IMR-90 (cell line): ENCODE measurements at places on chromosomes 7 and 10. TPM values are rescaled to one million over a fixed set of nuclear protein-coding genes. Genes with fewer than 3 reads are reported as not detected.

DNA sequence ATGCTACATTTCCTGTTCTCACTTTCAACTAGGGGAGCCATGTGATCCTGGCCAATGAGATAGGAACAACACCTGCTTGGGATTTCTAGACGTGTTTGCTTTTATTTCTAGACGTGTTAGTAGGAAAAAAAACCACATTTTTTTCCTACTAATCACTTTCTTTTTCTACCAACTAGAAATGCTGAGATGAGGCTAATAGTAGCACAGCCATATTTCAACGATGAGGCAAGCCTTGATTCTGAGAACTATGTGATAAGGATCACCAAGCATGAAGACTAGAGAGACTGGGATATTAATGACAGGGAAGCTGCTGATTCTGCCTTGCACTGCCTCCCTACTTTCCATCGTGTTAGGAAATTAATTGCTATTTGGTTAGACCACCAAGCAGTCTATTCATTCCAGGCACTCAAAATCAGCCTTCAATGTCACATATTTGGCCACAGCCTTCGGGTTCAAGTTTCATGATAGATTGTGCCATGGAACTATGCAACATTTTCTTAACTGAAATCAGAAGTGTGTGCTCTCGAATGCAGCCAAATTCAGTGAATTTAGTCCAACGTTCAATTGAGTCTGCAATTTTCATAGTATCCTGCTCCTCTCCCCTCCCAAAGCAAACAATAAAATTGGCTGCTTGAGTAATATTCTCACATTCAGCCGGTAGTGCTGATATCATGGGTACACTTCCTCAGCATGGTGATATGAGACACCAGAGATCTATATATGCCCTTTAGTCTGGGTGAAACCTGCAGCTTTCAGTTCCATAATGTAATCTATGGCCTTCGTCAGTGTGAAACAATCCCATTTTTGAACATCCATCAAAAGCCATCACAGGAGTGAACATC lies 98.1 kb downstream of the GPR37 start:
- no peaks in the 10 kb centered on the region for H3K27me3 ChIP-seq
- H3K4me3 ChIP-seq, result no peak overlapping the region
- H3K4me1 ChIP-seq, result no peaks in the 10 kb centered on the region; the same call in 1 of the 2 replicates
- peak; percentile 52 for DNase-seq
- H3K36me3 ChIP-seq, result no peaks in the 10 kb centered on the region
- H3K27ac ChIP-seq, result no peak overlapping the region

- DNase-seq, result peak; percentile 42
- H3K4me3 ChIP-seq, result peak overlapping the region; percentile 47
- H3K4me1 ChIP-seq, result peaks cover 31% of the 10 kb centered on the region
- no peak overlapping the region; the same call in 1 of the 2 replicates for H3K27ac ChIP-seq
These were observed 1.1 kb upstream of the GPER1 start for GRCh38 chr7:1086588-1087464.

GRCh38 chr10:100896876-100897461 lies 15.8 kb upstream of the SLF2 start:
- DNase-seq, result peak; percentile 39
- H3K4me3 ChIP-seq, result no peak overlapping the region
- no peaks in the 10 kb centered on the region for H3K36me3 ChIP-seq
- peaks cover 5% of the 10 kb centered on the region; the same call in 1 of the 2 replicates for H3K27me3 ChIP-seq
- no peak overlapping the region for H3K27ac ChIP-seq

DNA sequence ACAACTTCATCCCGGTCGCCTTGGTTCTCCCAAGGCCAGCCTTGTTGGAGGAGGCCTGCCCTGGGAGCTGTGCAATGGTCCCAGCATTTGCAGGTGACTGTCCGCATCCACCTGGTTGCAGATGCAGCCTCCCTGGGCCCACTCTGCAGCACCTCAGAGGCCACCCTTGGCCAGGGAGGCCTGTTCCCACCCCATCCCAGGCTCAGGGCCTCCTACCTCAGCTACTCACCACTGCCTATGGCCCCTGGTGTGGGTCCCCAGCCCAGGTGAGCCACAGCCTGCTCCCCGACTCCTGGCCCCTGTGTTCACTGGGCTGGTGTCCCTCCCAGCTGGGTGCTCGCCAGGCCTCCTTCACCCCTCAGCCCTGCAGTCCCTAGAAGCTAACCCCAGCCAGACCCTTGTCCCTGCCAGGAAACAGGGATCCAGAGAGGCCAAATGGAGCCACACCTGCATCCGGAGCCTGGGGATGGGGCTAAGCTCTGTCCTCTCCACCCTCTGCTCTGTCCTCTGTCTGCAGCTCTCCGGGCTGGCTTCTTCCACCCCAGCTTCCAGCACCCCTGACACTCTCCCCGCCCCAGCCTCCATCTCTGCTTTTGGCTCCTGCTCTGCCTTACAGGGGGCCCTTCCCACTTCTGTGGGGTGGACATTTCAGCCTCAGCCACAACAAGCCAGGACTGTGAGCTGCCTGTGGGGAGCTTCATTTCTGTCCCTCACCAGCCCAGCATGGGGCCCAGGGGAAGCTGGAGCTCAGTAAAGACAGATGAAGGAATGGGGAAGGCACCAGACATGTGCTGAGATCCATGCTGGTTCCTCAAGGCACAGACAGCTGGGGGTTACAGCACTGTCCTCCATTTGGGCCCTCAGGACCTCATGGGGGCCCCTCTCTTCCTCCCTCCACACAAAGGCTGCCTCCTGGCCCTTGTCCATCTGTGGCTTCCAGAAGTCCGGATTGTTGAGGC lies 35.6 kb upstream of the ANTXRL start:
- H3K4me1 ChIP-seq, result peaks cover 9% of the 10 kb centered on the region; the same call in 1 of the 2 replicates
- no peak overlapping the region for H3K27ac ChIP-seq
- H3K4me3 ChIP-seq, result no peak overlapping the region

GRCh38 chr10:49037187-49037586 lies 78.1 kb downstream of the VSTM4 start:
- H3K27me3 ChIP-seq, result no peaks in the 10 kb centered on the region
- no peaks in the 10 kb centered on the region for H3K4me1 ChIP-seq
- no peak overlapping the region for H3K27ac ChIP-seq
- peak; percentile 56 for DNase-seq
- H3K4me3 ChIP-seq, result no peak overlapping the region

GSAP gene
- 1.8 and 1.9 TPM in 2 replicates for total RNA-seq

CLRN3 gene
- not detected in 2 replicates for total RNA-seq

- H3K4me3 ChIP-seq, result no peak overlapping the region
- no peaks in the 10 kb centered on the region for H3K27me3 ChIP-seq
- peak; percentile 37 for DNase-seq
- H3K4me1 ChIP-seq, result no peaks in the 10 kb centered on the region
- H3K27ac ChIP-seq, result no peak overlapping the region
- H3K36me3 ChIP-seq, result peaks cover 8% of the 10 kb centered on the region; the same call in 1 of the 2 replicates
These were observed 21.9 kb downstream of the FRA10AC1 start for GRCh38 chr10:93680412-93681047.

MEPCE gene
- total RNA-seq, result 20.3 and 22.9 TPM in 2 replicates

ANKIB1 gene
- 33.9 and 39.4 TPM in 2 replicates for total RNA-seq

DNA sequence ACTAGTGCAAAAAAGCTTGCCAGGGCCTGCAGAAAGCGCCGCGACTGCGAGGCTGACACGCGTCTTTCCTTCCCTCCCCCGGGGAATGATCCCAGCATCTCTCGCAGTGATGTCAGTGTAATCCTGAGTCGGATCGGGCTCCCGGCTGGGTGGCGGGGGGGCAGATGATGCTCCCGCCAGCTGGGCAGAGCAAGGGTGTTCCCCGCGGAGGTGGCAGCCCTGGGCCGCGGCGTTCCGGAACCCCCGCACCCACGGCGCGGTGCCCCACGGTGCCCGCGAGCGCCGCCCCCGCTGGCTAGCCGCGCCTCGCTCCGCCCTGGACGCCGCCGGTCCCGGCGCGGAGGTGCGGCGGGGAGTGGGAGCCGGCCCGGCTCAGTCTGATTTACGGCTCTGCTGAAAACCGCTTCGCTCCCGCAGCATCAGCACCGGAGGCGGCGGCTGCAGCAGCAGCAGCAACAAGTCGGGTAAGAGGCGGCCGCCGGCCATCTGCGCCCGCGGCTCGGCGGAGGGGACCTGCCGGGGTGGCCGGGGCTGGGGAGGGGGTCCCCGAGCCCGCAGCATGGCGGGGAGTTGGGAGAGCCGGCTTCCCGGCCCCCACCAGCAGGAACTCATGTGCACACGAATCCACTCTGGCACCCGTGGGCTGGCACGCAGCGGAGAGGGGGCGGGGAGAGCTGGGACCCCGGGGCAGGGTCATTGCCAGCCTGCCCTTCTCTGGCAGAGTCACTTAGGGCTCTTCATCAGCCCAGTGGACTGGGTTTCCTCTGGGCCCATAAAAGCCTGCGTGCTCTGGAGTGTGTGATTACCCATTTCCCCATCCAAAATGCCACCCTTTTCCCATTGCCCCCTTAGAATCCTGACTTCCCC lies at the start of gene ZNF365:
TSS of gene ZNF365 (plus strand) at position 375 of the 867 bp plus-strand sequence. CDS start 1,825 bp downstream, outside the sequence.
- no peak within 1 kb of the TSS; the same call in 1 of the 2 replicates for H3K27ac ChIP-seq
- peak; percentile 47 for DNase-seq
- H3K4me1 ChIP-seq, result no peaks in the 10 kb centered on the region
- H3K36me3 ChIP-seq, result no peaks in the 10 kb centered on the region
- peaks cover under 1% of the 10 kb centered on the region; the same call in 1 of the 2 replicates for H3K27me3 ChIP-seq

MSMB gene
- total RNA-seq, result not detected in 2 replicates

THSD7A gene
- under 0.01 and 0.18 TPM in 2 replicates for total RNA-seq

DNA sequence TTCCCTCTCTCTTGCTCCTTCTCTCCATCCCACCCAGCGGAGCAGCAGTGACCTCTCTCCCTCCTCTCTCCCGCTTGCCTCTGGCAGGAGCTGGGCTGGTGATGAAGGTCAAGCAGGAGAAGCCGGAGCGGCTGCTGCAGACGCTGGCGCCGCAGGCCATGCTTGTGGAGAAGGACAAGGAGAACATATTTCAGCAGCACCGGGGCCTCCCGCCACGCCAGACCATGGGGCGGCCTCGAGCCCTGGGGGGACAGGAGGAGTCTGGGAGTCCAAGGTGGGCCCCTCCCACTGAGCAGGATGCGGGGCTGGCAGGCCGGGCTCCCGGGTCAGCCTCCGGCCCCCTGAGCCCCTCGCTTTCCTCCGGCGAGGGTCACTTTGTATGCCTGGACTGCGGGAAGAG lies 17.3 kb downstream of the ZNF775 start:
- H3K27ac ChIP-seq, result no peak overlapping the region
- no peaks in the 10 kb centered on the region for H3K27me3 ChIP-seq
- DNase-seq, result no peak
- H3K4me3 ChIP-seq, result no peak overlapping the region
- peaks cover 22% of the 10 kb centered on the region; the same call in 1 of the 2 replicates for H3K36me3 ChIP-seq

GRCh38 chr7:78222001-78222751 lies 423.6 kb downstream of the PHTF2 start:
- DNase-seq, result peak; percentile 78
- peaks cover 18% of the 10 kb centered on the region for H3K4me1 ChIP-seq
- H3K4me3 ChIP-seq, result no peak overlapping the region
- H3K36me3 ChIP-seq, result no peaks in the 10 kb centered on the region
- no peaks in the 10 kb centered on the region for H3K27me3 ChIP-seq

GRCh38 chr10:118963341-118963740 lies 66.2 kb upstream of the NANOS1 start:
- peaks cover 29% of the 10 kb centered on the region for H3K27me3 ChIP-seq
- no peak overlapping the region for H3K27ac ChIP-seq
- DNase-seq, result no peak
- no peaks in the 10 kb centered on the region for H3K36me3 ChIP-seq

- no peaks in the 10 kb centered on the region for H3K27me3 ChIP-seq
- no peak overlapping the region for H3K4me3 ChIP-seq
- no peaks in the 10 kb centered on the region for H3K4me1 ChIP-seq
- no peak overlapping the region for H3K27ac ChIP-seq
These were observed 10.1 kb downstream of the ANKRD22 start for GRCh38 chr10:88841316-88842111.

- peaks cover 31% of the 10 kb centered on the region for H3K36me3 ChIP-seq
- no peaks in the 10 kb centered on the region for H3K27me3 ChIP-seq
These were observed 3.0 kb downstream of the BRI3 start for GRCh38 chr7:98284335-98285036.

DNA sequence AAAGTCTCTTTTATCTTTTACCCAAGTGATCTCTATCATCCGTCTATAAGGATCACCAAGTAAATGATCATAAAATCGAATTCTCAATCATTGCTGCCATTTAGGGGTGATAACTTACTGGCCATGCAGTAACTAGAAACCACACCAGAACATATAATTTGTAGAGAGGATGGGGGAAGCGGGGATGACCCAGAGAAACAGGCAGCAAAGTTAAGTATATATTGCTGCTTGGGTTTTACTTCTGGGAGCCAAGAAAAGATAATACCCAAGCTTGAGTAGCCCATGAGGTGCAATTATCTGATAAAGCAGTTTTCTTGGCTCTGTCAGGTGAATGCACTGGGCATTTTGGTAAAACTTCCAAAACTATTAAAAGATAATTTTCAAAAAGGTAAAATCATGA lies 18.9 kb downstream of the EXOC6 start:
- H3K27me3 ChIP-seq, result no peaks in the 10 kb centered on the region
- H3K4me3 ChIP-seq, result no peak overlapping the region
- H3K27ac ChIP-seq, result no peak overlapping the region
- H3K4me1 ChIP-seq, result no peaks in the 10 kb centered on the region
- no peak for DNase-seq

DNA sequence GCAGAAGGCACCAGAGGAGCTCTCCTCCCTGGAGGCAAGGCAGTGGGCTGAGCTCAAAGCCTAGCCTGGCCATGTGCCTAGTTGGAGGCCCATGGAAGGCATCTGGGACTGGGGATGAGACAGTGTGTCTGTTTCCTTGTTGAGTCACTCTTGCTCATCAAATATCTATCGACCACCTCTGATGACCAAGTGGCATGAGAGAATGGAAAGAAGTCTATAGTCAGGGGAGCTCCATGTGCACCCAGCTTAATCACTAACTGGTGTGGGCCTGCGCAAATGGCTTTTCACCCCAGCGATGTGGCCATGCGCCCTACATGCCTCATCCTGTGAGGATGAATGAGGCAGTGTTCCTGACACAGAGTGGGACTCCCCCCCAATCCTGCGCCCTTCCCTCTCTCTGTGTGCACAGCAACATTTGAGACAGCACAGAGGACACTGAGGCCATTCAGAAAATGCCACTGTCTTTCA lies 229.9 kb downstream of the RPS24 start:
- H3K4me1 ChIP-seq, result peaks cover 31% of the 10 kb centered on the region
- H3K27me3 ChIP-seq, result no peaks in the 10 kb centered on the region
- H3K4me3 ChIP-seq, result no peak overlapping the region
- H3K27ac ChIP-seq, result peak overlapping the region; percentile 50; the same call in 1 of the 2 replicates

- DNase-seq, result no peak
- no peaks in the 10 kb centered on the region; the same call in 1 of the 2 replicates for H3K36me3 ChIP-seq
- no peak overlapping the region for H3K4me3 ChIP-seq
- H3K4me1 ChIP-seq, result peaks cover 13% of the 10 kb centered on the region
- H3K27me3 ChIP-seq, result no peaks in the 10 kb centered on the region
These were observed 2.9 kb upstream of the CAV2 start for GRCh38 chr7:116496653-116497052.

CCDC7 gene
- 3.9 and 4.3 TPM in 2 replicates for total RNA-seq

DNA sequence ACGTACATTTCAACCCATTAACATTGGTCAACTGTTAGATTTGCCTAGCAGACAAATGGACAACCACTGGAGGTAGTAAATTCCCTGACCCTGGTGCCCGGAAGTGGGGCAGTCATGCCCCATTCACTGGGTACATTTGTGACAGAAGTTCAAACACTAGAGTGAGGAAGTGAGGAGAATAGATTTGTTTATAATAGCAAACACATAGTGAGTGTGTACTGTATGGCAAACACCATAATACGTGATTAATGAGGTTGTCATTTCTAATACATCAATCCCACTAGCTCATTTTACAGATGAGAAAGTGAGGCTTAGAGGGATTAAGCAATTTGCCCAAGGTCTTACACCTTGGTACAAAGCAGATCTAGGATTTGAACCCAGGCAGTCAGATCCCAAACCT lies 181.9 kb upstream of the MKLN1 start:
- DNase-seq, result no peak
- H3K36me3 ChIP-seq, result no peaks in the 10 kb centered on the region
- no peaks in the 10 kb centered on the region for H3K4me1 ChIP-seq
